ENCODE measurements at places on chromosomes 2 and 18.

GRCh38 chr18:13434854-13435253 lies 216.3 kb downstream of the LDLRAD4 start:
- no peak for DNase-seq

DNA sequence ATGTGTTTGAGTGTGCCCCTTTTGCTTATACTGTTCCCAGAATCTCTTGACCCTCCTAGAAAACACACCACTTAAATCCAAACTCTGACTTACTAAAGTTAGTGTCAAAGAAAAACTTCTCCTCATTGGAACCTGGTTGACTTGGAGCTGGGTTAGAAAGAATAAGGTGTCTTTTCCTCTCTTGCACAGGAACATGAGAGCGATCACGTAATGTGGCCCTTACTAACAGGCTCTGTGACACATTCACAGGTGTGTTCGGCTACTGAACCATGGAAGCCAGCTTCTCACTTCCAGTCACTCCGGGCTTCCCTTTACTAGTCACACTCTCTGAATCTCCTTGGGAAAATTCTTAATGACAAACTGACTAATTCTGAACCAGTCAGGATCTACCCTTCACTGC lies 5.4 kb upstream of the POU3F3 start:
- no peak for DNase-seq

DNA sequence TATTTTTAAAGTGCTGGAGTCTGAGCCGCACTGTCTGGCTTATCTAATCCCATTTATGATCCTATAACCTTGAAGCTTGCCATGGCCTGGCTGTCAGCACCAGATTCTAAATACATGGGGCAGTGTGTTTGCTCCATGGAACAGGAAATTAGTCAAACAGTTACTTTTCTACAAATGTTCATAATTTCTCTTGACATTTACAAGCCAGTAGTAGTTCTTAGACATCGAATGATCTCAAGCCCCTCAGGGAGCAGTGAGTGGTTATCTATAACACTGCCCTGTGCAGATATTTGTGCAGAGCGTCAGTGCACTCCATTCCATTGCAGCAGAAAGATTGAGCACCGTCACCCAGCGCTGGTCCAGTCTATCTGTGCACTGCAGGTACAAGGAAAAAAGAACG lies 205.2 kb downstream of the AGPS start:
- DNase-seq = no peak

- DNase-seq = no peak
Observed at GRCh38 chr2:24973812-24974211, 2.1 kb upstream of the DNAJC27 start.

DNA sequence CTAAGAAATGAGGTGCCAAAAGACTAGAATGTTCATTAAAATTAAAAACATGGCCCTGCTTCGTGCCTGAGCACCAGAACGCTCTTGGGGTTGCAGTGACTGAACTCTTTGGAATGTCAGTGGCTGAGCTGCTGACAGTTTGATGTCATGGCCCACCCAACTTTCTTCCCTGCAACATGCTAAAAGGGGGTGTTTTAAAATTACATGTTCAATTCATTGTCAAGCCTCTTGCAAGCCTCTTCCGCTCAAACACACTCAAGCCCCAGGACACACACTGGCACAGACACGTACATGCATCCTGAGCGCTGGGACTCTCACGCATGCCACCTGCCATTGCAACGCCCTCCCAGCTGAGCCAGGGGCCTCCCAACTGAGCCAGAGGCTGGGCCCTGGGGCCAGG lies 12.6 kb downstream of the RUFY4 start:
- DNase-seq = no peak

- DNase-seq = no peak
Observed at GRCh38 chr18:37574113-37574512, 8.5 kb upstream of the CELF4 start.

- no peak for DNase-seq
Observed at GRCh38 chr2:236871500-236872001, 214.1 kb upstream of the COPS8 start.

DNA sequence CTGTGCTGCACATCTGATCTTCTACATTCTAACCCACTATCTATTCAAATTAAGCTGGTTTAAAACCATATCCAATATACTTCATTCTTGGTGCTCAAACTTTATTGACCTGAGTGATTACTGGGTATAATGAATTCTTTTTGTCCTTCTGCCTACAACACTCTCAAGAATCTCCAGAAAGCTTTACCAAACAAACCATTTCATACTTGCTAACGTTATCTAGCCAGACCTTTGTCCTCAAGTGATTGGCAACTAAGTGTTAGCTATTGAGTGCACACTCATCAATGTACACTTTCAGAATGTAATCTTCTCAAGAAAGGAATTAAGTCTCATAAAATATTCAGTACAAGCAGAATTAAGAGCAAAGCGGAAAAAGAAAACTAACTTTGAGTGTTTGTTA lies 1.4 kb downstream of the SUCLG1 start:
- DNase-seq = no peak

- DNase-seq = no peak
Observed at GRCh38 chr2:159553727-159554126, 62.6 kb downstream of the BAZ2B start.

- DNase-seq = no peak
Observed at GRCh38 chr2:25420820-25421237, 79.1 kb upstream of the DNMT3A start.

- no peak for DNase-seq
Observed at GRCh38 chr2:203498161-203498560, 36.9 kb downstream of the RAPH1 start.

GRCh38 chr18:59861009-59861408 lies 38.8 kb upstream of the PMAIP1 start:
- no peak for DNase-seq

DNA sequence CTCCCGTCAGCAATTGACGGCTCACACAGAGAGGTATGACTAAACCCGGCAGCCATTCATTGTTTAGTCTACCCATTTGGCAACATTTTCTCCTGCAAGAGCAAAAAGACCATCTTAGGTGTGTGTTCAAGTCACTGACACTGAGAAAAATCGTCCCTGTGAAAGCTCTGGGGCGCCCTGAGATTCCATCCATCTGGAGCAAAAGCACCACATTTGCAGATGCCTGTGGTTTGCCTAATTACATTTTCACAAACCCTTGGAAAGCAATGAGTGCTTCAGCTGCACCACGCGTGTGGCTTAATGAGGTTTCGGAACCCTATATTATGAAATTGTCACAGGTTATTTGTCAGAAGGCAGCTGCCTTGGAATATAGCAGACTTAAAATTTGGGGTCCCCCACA lies 110.7 kb upstream of the PTPRM start:
- no peak for DNase-seq

DNA sequence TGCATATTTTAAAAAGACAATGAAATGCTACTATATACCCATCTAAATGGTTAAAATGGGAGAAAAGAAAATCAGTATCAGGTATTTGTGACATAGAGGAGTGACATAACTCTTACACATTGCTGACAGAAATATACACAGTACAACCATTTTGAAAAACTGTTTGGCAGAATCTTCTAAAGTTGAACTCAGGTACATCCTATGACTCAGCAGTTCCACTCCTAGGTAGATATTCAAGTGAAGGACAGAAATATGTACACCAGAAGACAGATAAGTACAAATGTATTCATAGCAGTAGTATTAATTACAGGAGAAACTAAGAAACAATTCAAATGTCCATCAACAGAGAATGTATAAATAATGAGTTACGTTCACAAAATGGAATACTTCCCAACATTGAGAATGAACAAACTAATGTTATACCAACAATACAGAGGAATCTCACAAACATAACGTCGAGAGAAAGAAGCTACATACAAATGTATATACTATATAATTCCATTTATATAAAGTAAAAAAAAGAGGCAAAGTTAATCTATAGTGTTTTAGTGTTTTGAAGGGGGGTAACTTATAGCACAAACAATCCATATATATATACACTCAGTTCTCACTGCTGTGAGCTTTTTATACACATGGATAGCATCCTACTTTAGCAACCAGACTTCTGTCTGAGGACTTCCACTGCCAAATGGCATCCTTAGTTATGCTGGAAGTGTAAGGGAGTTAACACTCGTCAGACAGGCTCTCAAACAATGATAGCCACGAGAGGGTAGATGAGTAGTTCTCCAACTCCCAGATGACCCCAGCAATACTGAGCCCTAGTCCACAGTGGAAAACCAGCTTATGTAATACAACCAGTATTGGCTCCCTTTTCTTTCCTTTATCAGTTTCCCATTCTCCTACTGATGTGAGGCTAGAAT lies 172.5 kb downstream of the NBAS start:
- DNase-seq = no peak

DNA sequence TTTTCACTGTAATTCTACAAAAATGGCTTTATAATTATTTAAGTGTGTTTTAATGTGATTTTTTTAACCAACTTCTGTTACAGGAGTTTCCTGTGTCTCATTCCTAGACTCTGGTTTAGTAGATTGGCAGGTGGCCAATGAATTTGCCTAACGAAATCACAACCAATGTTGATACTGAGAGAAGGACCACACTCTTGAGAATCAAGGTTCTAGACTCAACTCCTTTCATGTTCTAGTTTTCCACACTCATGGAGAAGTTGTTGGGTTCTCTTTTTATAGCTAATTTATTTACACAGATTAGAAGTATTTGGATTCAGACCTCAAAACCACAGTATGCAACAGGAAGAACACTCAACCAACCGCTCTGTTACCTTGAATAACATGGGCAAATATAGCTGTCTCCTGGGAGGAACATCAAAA lies 22.6 kb upstream of the USP34 start:
- DNase-seq = no peak

GRCh38 chr2:62184512-62185230 lies 11.2 kb upstream of the B3GNT2 start:
- DNase-seq = no peak

- DNase-seq = no peak
Observed at GRCh38 chr2:53170466-53170865, 597.1 kb upstream of the CHAC2 start.

DNA sequence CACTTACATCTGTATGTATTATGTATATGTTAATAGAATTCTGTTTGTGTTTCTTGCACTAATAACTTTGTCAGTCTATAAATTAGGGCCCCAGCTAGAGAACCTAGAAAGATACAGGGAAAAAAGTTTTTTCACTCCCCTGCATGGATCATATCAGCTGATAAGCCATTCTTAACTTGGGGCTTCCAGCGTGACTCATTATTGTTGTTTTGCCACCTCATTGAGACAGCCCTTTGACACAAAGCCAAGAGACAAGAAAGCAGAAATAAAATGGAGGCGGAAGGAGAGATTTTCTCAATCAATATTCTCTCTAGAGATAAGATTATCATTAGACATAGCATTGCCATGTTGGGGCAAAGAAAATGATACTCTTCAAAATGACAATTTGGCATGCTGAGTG lies 93.4 kb downstream of the AKAIN1 start:
- DNase-seq = no peak

DNA sequence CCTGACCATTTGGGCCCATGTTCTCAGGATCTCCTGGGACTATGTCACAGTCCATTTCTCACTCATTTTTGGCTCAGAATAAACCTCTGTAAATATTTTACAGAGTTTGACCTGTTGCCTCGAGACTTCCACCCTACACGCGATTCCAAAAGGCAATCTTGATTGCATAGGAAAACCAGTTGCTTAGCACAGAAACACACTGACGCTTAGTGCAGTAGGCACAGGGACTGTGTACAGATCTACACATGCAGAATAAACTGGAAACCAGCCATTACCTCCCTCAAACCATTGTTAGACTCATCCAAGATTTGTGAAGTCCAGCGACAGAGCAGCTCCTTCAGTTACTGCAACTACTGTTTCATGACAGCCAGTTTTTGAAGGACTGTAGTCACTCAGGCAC lies 73.0 kb downstream of the NCKAP5 start:
- no peak for DNase-seq

DNA sequence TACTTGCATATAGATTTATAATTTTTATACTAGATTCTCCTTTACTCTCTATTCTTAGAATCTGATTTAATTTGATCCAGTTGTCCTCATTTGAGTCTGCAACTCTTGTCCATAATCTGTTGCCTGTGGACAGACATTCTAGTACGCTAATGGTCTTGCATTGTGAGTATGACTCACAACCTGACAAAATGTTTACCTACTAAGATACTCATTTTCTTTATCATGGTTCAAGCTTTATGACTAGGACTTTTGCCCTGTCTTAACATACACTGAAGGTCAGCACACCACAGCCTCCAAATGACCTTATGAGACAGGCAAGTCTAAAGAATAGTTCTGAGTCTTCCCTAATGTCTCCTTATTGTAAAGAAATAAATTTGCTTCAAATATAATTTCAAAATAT lies 142.3 kb upstream of the CDH7 start:
- DNase-seq = no peak

DNA sequence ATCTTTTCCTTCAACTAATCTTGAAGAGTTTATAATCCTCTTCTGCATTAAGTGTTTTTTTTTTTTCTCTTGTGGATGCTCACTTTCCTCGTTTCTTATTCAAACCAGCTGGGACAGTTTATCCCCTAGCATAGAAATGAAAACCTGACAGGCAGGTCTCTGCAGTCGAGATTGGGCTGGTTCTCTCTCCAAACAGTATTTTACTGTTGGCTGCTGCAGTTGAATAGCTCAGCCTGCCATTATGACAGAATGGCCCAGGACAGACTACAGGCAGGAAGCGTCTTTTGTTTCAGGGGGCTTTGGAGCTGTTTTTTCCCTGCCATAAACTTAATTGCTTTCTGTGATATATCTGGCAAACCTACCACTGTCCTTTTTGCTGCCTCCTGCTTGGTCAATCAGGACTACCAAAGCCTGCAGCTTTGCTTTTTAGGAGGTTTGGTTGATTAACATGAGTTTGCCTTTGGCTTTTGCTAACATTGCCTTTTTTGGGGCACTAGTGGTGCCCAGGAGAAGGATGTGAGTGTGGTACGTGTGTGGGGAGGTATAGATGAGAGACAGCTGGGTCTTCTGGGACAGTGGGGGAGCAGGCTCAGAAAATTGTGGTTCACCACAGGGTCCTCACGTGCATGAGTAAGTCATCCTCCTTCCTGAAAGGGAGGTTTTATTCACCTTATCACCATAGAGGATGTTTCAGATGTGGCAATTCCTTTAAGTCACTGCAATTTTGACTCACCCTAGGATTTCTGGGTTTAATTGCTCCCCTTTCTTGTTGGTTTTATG lies 128.7 kb downstream of the LYPD6B start:
- no peak for DNase-seq

DNA sequence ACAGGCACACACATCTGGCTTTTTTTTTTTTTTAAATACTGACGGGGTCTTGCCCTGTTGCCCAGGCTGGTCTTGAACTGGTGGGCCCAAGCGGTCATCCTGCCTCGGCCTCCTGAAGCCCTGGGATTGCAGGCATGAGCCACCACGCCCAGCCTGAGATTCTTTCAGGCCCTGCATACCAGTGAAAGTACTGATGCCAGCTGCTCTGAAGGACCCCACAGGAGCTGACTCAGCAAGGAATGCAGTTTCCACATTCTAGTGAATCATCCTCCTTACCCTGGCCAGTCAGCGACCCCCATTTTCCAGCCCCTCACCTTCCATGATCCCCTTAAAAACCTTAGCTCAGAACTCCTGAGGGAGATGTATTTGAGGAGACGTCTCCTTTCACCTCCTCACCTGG lies 5.8 kb upstream of the DTYMK start:
- no peak for DNase-seq

- peak; percentile 75 for DNase-seq
Observed at GRCh38 chr2:150485114-150485870, 2.2 kb downstream of the RND3 start.
